ENCODE measurements at places on chromosomes 11 and 22. TPM values are rescaled to one million over a fixed set of nuclear protein-coding genes. Genes with fewer than 3 reads are reported as not detected.

DNA sequence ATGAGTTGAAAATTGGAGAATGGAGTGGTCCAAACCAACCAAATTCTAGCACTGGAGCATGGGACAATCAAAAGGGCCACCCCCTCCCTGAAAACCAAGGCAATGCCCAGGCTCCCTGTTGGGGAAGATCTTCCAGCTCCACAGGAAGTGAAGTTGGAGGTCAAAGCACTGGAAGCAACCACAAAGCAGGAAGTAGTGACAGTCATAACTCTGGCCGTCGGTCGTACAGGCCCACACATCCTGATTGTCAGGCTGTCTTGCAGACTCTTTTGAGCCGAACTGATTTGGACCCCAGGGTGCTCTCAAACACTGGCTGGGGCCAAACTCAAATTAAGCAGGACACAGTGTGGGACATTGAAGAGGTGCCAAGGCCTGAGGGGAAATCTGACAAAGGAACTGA, 80.5 kb upstream of the ADSL start:
- DNase-seq = no peak

DNA sequence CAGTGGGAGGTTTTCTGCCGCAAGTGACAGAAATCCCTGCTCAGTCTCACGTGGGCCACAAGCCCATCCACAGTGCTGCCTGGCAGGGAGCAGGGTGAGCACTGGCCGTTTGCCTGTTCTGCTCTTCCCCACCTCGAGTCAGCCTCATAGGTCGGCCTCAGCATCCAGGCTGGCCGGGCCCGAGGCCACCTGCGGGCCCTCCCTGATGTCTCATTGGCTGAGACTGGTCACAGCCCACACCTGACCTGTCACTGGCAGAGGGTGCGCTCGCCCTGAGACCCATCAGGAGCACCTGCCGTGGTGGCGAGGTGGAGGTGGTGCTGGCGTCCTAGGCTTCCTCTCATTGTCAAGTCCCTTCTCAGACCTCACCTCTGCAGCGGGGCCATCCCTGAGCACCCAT, 72.1 kb downstream of the ELFN2 start:
- DNase-seq = no peak

- no peak for DNase-seq
Measured at GRCh38 chr11:62479631-62480201, 60.9 kb downstream of the SCGB1A1 start.

DNA sequence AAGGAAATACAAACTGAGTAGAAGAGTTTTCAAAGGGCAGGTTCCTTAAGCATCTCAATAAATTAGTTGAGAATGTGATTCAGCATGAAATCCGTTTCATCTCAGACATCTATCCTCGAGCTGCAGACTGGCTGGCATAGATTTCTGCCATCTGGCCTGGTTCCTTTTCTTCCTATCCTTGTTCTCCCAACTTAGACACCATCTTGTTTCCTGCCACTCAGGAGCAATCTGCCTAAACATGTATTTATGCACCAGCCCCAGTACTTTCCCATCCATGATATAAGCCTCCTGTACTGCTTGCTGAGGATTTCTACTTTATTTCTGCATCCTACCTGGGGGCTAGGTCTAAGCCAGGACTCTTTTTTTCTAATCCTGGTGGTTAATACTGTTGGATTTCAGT, 359.1 kb upstream of the C11orf87 start:
- DNase-seq = no peak

GRCh38 chr22:48555606-48556005, 1272.1 kb downstream of the BRD1 start:
- no peak for DNase-seq

GRCh38 chr11:5046754-5047330, 516 bp downstream of the OR52J3 start:
- DNase-seq = no peak

The GGT5 gene
- 1.3 TPM for total RNA-seq

The NXPE4 gene
- not detected for total RNA-seq

The TSKU gene
- total RNA-seq = 23.4 TPM

Measured in epithelial cell of proximal tubule (primary cell).